ENCODE measurements at places on chromosomes 12 and 14.

DNA sequence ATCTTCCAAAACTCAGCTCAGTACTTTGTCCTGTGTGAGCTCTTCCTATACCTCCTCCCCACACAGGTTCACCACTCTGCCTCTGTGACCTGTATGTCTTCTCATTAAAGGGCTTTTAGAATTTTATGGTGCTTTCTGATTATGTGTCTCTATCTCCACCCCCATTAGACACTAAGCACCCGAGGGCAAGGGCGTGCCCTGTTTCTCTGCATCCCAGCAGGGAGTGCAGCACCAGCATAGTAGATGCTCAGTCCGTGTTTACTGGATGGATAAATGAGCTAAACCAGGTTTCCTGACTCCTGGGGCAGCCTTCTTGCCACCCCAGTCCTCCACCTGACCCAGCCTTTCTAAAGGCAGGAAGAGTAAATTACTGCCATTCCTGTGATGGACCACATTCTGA is 333.8 kb downstream of the CACNA1C start:
- no peak for DNase-seq

GRCh38 chr12:110058875-110059615 is 10.7 kb upstream of the C12orf76 start:
- no peak for DNase-seq

DNA sequence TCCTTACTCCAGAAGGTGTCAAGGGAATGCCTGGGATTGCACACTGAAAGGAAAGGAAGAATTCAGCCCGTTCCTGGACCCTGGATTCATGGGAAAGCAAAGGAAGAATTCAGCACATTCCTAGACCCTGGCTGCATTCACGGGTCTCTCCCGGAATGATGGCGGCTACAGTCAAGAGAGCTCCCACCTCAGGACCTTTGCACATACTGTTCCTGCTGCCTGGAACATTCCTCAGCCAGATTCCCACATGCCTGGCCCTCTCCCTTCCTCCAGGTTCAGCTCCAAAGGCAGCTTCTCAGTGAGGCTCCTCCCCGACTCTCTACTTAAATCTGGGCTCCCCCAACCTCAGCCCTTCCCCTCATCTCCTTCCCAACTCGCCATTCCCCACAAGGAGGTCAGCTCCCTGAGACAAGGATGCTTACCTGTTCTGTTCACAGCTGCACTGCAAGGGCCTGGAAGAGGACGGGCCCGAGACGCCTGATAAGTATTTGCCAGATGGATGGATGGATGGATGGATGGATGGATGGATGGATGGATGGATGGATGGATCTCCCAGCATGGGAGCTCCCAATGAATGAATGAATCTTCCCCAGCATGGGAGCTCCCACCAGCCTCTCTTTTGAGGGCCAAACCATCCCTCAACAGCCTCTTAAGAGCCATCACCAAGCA is 77.4 kb downstream of the NCOR2 start:
- no peak for DNase-seq

DNA sequence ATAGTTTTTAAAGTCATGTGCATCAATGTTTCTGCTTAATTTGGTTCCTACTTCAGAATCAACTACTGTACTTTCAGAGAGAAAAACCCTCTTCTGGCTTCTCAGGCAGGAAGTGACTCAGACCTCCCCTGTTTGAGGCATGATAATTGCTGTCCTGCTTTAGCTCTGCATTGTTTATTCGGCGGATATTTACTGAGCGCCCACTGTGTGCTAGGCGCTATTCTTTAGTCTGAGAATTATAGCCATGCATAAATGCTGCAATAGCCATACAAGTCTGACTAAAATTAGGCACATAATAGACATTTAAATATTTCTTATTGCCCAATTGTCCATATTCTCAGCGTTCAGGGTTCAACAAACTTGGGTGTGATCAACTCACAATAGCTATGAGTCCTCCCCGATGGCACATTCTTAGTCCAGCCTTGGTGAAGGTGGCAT is 6.1 kb upstream of the AMIGO2 start:
- DNase-seq, result no peak

GRCh38 chr14:27623782-27624181 is 1025.9 kb upstream of the NOVA1 start:
- no peak for DNase-seq

- DNase-seq, result no peak
Measured at GRCh38 chr12:69042970-69043369, 110.0 kb upstream of the CPM start.

GRCh38 chr14:92668276-92668973 is 80.0 kb downstream of the LGMN start:
- no peak for DNase-seq

GRCh38 chr14:105205673-105206208 is 24.6 kb upstream of the NUDT14 start:
- DNase-seq, result no peak
